ENCODE measurements at places on chromosomes 13 and 19.

DNA sequence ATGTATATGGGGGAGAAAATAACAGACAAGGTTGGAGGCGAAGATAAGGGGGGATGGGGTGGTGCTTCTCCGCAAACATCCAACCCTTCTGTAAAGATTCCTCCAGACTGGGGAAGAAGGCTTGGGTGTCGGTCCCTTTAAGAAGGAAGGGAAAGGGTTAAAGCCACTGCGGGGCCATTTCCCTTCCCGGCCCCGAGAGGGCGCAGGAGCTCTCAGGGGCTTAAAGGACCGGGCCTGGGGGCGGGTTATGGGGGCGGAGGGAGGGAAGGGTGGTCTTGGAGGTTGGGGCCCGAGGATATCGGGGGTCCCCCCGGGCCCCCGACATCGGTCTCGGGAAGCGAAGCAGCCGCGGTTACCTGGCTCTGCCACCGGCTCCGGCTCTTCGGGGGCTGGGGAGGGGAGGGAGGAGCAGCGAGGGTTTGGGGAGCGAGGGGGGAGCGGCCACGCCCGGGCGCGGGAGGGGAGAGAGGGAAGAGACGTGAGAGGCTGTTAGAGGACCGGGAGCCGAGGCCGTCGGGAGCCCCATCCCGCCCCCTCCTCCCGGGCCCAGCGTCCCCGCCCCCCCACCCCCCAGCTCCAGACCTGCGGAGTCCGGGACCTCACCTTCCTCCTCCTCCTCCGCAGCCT is 2.8 kb downstream of the TNNT1 start:
- no peak for DNase-seq

- DNase-seq = no peak
These were observed 26.1 kb downstream of the MBNL2 start for GRCh38 chr13:97248243-97248642.

- no peak for DNase-seq
These were observed 142.3 kb downstream of the OXGR1 start for GRCh38 chr13:96851856-96852445.

DNA sequence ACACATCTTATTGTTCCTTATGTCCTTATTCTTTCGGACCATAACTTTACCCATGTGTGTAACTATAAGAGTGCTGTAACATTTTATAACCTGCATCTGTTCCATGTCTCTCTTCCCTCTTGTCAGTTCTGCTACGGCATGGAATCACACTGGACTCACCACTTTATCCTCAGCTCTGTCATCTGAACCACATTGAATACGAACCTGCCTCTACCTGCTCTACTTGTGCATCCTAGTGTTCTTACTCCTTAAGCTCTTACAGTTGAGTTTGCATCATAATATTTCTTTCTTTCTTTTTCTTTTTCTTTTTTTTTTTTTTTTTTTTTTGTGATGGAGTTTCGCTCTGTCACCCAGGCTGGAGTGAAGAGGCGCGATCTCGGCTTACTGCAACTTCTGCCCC is 180.9 kb downstream of the GPC5 start:
- no peak for DNase-seq

GRCh38 chr19:47133021-47133471 is 2.4 kb downstream of the SAE1 start:
- no peak for DNase-seq

DNA sequence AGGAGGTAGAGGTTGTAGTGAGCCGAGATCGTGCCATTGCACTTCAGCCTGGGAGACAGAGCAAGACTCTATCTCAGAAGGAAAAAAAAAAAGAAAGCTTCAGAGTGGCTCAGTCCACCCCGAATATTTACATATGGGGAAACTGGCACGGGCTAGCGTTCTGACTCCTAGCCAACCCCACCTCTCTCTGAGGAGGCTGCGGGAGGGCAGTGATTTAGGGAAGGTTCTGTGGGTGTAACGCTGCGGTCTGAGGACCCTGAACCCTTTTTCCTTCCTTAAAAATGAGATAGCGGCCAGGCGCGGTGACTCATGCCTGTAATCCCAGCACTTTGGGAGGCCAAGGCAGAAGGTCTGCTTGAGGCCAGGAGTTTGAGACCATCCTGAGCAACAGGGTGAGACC is 5.0 kb downstream of the LRRC25 start:
- DNase-seq = no peak

DNA sequence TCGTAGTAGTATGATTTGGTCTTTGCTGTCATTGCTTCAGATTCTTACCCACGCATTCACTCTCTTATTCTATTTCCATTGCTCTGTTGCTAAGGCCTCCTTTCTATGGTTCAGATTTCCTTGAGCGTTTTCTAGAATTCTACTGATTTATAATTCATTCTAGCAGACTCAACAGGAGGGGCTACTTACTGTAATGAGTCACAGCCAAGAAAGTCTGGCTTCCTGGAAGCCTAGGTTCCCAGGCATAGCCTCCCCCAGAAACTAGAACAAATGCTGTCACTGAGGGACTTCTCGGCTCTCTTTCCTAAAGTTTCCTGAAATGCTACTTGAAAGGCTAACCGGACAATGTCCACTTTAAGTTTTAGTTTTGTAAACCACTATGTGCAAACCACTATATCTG is 47.7 kb upstream of the SPATA13 start:
- no peak for DNase-seq

- DNase-seq = no peak
These were observed 68.1 kb downstream of the UFM1 start for GRCh38 chr13:38417727-38418126.

DNA sequence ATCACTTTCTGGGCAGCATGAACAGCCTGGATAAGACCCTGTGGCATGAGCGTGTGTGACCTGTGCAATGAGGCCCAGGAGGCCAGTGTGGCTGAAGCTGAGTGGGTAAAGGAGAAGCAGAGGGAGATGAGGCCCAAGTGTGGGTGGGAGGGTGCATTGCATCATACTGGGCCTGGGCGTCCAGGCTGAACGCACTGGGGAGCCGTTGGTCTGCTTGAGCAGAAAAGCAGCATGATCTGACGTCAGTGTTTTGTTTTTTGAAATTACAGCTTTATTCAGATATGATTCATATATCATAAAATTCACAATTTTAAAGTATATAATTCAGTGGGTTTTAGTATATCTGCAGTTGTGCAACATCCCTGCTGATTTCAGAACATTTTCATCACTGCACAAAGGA is 409.7 kb downstream of the HS6ST3 start:
- DNase-seq = no peak

DNA sequence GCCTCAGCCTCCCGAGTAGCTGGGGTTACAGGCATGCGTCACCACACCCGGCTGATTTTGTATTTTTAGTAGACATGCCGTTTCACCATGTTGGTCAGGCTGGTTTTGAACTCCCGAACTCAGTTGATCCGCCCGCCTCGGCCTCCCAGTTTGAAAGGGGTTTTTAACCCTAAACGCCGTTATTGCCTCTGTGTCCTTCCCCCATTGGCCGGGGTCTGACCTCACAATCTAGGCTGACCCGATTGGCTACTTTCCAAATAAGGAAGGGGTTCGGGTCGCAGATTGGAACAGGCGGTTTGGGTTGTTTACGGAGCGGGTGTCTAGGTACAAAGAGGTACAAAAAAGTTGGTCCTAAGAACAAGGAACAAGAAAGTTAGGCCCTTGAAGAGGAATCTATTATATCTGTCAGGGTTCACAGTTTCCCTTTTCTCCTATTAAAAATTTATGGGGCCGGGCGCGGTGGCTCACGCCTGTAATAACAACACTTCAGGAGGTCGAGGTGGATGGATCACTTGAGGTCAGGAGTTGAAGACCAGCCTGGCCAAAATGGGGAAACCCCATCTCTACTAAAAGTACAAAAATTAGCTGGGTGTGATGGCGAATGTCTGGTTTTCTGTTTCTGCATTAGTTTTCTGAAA is 1.0 kb downstream of the ZNF253 start:
- DNase-seq = peak; percentile 89

DNA sequence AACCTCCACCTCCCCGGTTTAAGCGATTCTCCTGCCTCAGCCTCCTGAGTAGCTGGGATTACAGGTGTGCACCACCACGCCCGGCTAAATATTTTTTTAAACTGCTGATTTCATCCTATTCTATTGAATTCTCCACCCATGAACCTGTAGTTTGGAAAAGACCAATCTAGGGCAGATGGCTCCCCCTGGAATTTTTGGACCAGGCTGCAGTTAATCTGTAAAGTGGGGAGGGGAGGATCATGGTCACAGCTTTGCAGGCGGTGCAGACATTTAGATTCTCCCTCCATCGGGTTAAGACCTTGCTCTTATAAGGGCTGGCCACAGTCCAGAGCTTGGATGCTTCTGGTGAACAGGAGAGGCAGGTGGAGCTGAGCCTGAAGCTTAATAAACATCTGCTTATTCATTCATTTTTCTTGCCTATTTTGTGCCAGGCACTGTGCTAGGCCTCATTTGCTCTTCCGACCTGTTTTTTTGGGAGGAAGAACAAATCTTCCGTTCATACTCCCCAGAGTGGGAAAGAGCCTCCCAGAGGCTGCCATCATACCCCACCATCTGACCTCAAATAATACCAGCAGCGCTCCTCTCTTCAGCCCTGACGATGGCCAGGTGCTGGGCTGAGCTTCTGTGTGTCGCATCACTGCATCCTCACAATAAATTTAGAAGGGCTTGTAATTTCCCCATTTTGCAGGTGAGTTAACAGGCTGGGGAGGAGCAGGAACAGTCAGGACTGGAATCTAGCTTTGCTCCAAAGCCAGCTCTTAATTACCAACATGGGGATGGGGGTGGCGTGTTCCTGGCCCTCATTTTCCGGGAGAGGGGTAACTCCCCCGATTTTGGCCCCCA is 902 bp upstream of the CCDC106 start:
- no peak for DNase-seq

- no peak for DNase-seq
These were observed 93.7 kb downstream of the NLRP12 start for GRCh38 chr19:53730391-53730790.

DNA sequence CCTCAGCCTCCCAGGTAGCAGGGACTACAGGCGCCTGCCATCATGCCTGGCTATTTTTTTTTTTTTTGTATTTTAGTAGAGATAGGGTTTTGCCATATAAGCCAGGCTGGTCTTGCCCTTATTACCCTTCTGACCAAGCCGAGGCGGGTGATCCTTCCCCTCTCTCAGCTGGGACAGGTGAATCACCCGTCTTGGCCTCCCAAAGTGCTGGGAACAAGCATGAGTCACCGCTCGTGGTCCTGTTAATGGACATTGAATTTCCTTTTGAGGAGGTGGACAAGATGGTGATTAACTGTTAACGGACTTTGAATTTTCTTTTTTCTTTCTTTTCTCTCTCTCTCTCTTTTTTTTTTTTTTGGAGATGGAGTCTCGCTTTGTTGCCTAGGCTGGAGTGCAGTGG is 10.6 kb downstream of the CD70 start:
- DNase-seq = peak; percentile 92

DNA sequence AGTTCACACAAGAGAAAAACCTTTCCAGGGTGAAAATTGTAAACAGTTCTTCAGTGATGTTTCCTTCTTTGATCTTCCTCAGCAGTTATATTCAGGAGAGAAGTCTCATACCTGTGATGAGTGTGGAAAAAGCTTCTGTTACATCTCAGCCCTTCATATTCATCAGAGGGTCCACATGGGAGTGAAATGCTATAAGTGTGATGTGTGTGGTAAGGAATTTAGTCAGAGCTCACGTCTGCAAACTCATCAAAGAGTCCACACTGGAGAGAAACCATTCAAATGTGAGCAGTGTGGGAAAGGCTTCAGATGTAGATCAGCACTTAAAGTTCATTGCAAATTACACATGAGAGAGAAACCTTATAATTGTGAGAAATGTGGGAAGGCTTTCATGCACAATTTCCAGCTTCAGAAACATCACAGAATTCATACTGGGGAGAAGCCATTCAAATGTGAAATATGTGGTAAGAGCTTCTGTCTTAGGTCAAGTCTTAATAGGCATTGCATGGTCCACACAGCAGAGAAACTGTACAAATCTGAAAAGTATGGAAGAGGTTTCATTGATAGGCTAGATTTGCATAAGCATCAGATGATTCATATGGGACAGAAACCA is 6.9 kb downstream of the ZNF222 start:
- no peak for DNase-seq

DNA sequence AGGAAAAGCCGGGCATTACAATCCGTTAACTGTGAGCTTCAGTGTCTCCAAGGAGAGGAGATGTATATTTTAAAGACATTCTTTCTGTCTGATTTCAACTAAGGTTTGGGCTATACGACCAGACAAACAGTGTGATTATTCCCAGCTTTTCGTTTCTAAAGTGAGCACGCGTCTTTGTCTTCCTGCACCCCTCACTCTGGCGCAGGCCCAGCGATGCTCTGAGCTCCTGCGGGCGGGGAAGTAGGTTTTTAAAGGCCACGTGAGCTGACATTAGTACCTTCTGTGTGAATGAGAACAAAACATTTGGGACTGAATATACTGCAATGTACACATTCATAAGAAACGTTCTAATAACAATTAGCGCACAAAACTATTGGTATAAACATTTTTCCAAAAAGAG is 15.3 kb upstream of the RANBP3 start:
- DNase-seq = no peak

GRCh38 chr13:37690361-37690760 is 91.8 kb upstream of the POSTN start:
- no peak for DNase-seq

GRCh38 chr19:29535984-29536508 is 10.3 kb downstream of the VSTM2B start:
- peak; percentile 26 for DNase-seq

GRCh38 chr13:100668408-100668807 is 6.2 kb downstream of the TMTC4 start:
- no peak for DNase-seq

DNA sequence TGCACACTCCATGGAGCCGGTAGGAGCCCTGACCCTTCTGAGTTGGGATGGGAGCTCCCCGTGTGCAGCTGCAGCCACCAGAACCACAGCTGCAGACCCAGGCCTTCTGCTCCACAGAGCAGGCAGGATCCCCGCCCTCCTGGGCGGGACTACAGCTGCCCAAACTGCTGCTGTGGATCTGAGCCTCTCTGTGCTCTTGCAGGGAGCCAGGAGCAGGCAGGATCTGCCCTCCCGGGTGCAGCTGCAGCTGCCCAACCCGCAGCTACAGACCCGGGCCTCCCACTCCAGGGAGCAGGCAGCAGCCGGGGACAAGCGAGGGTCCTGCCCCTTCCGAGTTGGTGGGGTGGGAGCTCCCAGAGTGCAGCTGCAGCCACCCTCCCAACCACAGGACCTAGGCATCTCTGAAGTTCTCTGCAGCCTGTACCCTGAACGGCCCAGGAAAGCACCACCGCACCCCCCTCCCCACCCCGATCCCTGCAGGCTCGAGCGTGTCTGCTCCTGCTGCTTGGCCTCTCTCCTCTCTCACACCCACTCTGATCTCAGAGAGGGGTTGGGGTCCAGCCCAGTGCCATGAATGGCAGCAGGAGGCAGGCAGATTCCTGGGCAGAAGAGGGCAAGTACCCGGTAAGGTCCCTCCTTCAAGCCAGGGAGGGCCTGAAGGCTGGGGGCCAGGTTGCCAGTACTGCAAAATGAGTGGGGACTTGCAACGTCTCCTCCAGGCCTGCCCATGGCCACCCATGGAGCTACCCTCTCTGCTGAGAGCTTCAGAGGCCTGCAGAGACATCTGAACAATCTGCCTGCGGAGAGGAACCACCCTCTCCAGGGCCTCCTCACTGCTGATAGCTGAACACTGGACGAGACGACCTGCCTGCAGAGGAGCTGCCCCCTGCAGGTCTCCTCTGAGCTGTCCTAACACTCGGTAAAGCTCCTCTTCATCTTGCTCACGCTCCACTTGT is 16.4 kb upstream of the EMP3 start:
- DNase-seq = peak; percentile 83
